ENCODE measurements at places on chromosomes 5 and 9.

DNA sequence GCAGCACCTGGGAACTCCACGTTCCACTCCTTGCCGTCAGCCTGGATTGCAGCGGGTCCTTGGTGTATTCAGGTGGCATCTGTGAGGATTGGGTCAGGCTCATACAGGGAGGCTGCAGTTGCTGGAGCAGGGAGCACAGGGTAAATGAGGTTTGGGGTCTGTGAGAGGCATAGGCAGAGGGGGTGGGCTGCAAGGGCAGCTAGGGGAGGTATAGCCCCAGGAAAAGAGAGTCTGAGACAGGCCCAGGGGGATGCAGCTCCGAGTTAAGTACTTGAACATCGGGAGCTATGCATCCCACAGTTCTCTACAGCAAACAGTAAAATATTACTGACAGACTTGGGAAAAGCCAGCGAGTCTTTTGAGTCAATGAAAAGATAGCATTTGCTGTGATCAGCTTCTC is 101.6 kb downstream of the TRIO start:
- DNase-seq: no peak

DNA sequence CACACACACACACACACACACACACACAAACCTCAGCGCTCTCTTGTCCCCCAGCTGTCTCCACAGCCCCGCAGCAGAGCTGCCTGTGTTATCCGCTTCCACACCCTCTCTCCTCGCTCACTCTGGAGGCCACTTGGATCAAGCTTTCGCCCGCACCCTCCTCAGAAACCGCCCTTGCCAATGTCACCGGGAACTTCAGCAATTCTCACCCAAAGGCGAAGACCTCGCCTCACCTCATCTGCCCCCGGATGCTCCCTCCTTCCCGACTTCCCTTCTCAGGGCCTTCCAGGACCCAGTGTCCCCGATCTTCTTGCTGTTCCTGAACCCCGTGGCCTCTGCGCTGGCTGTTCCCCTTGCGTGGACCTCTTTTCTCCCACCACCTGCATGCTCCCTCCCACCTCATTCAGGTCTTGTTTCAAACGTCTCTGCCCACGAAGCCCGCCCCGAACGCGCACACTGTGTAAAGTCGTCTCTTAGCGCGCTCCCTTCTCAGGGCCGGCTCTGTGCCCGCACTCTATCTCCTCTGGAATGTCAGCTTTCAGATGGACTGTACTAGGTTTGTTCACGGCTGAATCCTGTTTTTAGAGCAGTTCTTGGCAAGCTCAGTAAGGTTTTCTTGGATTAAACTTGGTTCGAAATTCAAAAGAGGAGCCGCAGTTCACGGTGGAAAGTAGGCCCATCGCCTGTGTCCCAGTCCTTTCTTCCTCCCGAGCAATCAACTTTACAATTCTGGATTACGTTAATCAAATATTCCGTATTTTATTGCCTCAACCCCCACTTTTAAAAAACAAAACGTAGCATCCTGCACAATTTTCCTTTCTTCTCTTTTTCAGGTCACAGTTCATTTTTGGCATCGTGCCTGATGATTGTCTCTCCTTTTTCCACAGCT is 1.0 kb upstream of the TRIM7 start:
- no peak for DNase-seq

- DNase-seq: no peak
Observed at GRCh38 chr5:104049752-104050151, 487.2 kb upstream of the NUDT12 start.

DNA sequence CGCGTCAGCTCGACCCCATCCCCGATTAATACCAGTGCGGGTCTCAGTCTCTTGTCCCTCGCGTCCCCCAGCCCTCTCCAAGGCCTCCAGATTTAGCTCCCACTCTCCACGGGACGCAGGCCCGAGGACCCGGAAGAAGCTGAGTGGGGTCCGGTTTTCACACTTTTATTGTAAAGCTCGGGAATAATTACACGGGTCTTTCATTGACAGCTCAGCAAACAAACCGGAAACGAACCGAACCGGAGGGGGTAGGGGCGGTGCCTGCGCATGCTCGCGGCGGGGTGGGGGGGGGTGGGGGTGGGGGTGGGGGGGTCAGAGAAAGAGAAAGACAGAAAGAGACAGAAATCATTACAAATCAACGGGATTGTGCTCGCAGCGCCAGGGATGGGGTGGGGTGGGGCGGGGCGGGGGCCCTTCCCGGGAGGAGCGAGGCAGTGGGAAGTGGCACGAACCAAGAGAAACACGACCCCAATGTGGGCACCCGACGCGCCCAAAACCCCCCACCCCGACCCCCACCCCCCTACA is 27.9 kb downstream of the PCDH1 start:
- no peak for DNase-seq

Data from mesothelial cell of epicardium (in vitro differentiated cells).